ENCODE measurements at places on chromosomes 11 and 22. TPM values are rescaled to one million over a fixed set of nuclear protein-coding genes. Genes with fewer than 3 reads are reported as not detected.

The POU2AF2 gene
- total RNA-seq, result not detected

The L3MBTL2 gene
- total RNA-seq, result 28.2 TPM

The CHADL gene
- 0.19 TPM for total RNA-seq

The MS4A12 gene
- 1.4 TPM for total RNA-seq

The OR4D5 gene
- not detected for total RNA-seq

The KRTAP5-7 gene
- not detected for total RNA-seq

The NELL1 gene
- total RNA-seq, result not detected

The MOV10L1 gene
- total RNA-seq, result 0.23 TPM

GRCh38 chr11:14643697-14644225, at the start of gene PDE3B:
TSS of gene PDE3B (plus strand) at chr11:14643804. CDS start at chr11:14644076, 272 bp downstream.
- no peak for DNase-seq

- peak; percentile 20 for DNase-seq
These were observed 296.2 kb downstream of the NTM start for GRCh38 chr11:131666617-131667016.

- no peak for DNase-seq
These were observed 52.2 kb downstream of the BMAL1 start for GRCh38 chr11:13329670-13330356.

DNA sequence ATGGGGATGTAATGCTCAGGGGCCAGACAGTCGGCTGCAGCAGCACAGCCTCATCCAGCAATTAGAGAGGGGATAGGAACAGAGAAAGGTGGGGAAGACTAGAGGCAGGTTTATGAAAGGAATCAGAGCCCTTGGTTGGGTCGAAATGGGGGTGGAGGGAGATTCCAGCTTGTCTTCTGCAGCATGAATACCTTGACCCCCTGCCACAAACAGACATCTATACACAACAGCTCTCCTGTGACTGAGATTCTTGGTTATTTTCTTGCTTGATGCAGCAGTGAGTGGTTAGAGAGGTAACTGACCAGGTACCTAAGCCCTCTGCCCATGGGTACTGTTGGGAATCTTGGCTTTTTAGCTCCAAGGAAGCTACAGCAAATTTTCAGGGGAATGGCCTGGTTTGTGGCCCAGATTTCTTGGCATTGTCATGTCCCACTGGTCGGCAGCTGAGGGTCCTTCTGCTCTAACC, at the start of gene TRIM49D1:
Gene TRIM49D1, minus strand, starts transcription at position 51 of the 466 bp plus-strand sequence. CDS start 4,535 bp downstream, outside the sequence.
- DNase-seq, result no peak

DNA sequence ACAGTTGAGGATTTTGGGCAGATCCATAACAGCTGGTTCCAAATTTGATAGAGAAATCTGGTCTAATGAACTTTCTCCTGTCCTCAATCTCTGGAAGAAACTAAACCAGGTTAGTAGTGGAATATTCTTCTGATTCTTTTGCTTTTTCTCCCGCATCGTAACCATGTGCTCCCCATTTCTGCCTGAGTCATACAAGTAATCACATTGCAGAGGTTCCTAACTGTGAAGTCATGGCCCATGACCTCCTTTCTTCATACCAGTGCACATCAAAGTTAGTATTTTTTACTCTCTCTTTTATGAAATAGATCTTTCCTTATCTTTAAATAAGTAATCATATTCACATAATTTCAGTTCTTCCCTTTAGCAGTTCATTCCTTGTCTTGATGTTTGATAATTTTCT, 249.0 kb downstream of the DYNC2H1 start:
- peak; percentile 12 for DNase-seq

- DNase-seq, result no peak
These were observed 4.6 kb downstream of the CECR2 start for GRCh38 chr22:17373855-17374254.

DNA sequence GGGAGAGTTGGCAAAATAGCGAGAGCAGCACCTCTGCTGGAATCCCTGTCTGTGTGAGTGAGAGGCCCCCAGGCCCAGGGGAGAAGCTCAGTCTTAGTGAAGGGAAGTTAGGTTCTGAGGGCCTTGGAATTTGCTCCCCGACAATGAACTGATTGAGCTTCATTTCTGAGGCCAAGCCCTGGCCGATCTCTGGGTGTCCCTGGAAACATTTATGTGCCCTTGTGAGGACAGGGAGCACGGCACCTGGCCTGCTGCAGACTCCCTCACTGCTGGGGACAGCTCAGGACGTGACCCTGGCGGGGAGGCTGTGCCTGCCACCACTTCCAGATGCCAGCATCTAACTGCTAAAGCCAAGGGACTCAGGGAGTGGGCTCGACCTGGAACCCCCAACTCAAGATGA, 52.0 kb downstream of the ARHGAP8 start:
- DNase-seq, result no peak

- DNase-seq, result no peak
These were observed 87.8 kb upstream of the PRDM11 start for GRCh38 chr11:45058647-45058950.

GRCh38 chr11:76738618-76739240, 44.4 kb upstream of the TSKU start:
- no peak for DNase-seq

DNA sequence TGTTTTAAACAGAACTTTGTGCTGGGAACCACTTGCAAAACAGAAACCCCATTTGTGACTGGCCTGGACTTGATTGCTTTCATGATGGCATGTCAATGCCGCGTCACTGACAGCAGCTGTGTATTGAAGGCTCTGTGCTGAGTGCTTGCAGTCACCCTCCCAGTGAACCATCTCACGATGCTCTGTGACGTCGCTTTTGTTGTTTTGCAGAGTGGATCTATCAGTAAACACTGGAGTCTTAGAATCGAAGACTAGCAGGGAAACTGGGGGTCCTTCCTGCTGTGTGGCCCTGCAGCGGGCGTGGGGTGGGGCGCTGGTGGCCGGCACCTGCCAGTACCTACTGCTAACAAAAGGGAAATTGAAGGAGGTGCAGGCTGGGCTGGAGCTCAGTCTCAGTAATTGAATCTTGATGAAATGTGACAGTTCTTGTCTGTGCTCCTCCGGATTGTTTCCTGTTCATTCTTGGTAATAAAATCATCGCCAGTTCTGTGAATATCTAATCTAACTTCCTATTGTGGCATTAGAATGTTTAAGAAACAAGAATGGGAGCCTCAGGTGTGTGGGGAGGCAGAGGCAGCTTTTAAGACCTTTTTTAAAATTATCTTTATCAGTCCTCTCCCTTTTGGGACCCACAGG, 50.5 kb upstream of the PARVG start:
- DNase-seq, result peak; percentile 28

DNA sequence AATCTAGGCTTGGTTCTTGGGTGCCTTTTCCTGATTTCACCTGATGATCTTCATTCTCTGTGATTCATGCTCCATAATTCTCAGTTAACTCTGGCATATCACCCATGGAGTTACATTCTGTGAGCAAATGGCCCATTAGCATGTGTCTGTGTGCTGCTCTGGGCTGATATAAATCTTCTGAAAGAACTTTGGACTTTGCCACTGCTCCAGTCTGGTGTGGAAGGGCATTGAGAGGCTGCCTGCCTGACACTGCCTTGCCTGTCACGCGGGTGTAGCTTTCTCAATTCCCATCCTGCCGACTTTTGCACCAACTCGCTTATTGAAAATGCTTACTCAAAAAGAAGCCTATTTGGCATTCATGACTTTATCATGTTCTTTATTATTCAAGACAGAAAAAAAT, 42.2 kb downstream of the FAT3 start:
- DNase-seq, result no peak

DNA sequence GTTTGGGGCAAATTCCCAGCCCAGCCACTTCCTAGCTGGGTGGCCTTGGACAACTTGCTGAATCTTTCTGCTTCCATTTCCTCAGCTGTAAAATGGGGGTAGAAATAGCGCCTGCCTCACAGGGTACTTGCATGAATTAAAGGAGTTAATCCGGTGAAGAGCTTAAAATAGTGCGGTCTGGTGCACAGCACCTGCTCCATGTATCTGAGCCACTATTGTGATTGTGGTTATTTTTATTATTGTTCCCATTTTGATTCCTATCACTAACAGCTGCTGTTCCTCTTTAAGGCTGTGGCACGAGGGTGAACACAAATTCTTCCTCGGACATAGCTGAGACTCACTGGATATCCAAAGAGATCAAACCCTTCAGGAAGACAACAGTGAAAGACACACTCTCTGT, 46.9 kb upstream of the TP53I11 start:
- DNase-seq, result peak; percentile 33

- no peak for DNase-seq
These were observed 9.6 kb upstream of the CBLIF start for GRCh38 chr11:59854871-59855270.

Data from LHCN-M2 (cell line).